ENCODE measurements at places on chromosomes 1 and 21.

DNA sequence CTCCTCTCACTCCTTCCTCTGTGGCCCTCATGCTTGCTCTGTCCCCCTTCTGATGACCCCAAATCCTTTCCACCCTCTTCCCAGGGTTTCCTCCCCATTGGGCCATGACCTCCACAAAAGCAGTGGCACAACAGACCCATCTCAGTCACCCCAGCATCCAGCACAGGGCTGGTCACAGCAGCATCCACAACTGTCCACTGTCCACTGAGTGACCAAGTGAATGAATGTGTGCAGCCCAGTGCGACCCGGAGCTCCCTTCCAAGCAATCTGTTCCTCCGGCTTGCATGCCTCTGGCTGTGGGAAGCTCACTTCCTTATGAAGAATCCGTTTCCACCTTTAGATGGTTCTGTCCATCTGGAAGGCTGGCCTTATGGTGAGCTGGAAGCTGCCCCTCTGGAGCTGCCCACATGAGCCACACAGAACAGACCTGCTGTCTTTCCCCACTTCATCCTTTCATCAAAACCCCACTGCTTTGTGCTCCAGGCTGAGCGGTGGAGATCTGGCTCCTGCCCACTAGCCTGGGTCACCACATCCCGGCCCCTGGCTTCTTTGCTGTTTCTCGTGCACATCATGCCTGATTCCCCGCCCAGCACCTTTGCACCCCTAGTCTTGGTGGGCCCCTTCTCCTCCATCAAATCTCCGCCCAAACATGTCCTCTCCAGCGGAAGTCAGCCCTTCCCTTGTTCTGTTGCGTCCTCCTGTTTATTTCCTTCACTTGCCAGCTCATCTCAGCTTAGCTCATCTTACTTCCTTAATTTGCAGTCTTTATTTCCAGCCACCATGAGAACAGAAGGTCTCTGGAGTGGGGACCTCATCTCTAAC is 56.4 kb downstream of the EDN2 start:
- no peak for DNase-seq

- no peak for DNase-seq
Measured at GRCh38 chr1:184027826-184028695, 9.5 kb downstream of the COLGALT2 start.

DNA sequence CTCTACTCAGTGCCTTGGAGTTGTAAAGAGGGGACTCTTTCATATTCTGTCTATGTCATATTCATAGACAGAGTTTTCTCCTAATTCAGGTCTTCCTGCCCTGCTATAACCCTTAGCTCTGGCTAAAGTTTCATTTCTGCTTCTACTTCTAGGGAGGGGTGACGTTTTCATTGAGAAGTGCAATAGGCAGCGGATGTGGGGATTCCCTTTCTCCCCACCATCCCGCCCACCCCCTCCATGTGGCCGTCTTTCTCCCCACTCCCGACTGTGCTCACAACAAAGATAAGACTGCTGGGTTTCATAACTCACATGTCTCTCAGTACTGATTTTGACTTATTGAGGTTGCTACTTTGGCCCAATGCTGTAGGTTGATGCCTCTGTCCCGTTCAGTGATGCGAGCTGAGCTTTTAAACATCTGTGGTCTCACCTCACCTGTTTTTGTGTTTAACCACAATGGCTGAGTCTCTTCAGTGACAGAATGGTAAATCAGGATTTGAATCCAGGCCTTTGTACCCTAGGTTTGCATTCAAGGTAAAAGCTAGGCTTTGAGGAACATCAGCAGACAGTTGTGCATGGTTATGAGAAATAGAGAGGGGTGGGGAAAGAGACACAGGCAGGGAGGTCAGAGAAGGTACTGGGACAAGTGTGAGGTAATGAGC is 7.8 kb upstream of the KIF14 start:
- DNase-seq = no peak

DNA sequence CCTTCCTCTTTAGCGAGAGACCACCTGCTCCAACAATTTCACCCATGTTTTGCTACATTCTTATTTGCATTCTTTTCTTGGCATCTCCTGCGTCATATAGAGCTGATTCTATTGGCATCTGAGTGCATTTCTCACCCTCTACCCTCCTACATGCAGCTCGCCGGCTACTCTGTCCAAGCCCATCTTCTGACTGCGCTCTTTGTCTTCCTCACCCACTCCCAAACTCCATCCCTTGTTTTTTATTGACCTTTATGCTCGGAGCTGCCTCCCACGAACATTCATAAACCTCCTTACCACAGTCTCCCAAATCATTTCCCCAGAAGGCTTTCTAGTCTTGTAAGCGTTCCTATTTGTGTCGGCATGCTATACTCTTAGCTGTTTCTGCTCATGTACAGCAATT is 33.6 kb upstream of the FMN2 start:
- DNase-seq = no peak

GRCh38 chr1:93827128-93827527 is 51.9 kb downstream of the DNTTIP2 start:
- DNase-seq = no peak

GRCh38 chr1:222583079-222583478 is 6.7 kb downstream of the TAF1A start:
- DNase-seq = no peak

- no peak for DNase-seq
Measured at GRCh38 chr1:56081173-56081572, 498.2 kb downstream of the PLPP3 start.

DNA sequence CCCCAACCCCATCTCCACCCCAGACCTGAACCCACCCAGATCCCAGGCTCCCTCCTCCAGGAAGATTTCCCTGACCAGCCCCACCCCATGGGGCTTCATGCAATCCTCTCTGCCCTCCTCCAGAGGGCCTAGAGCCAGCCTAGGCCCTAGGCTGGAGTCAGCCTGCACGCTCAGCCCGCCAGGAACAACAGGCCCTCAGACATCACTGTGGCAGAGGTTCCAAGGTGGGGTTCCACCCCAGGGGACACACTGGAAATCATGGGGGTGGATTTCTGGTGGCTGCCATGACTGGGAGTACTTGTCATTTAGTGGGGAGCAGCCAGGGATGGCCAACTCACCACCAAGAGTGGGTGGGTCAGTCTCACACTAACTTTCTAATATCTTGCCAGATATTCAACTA is 122.0 kb downstream of the GLIS1 start:
- no peak for DNase-seq

- DNase-seq = no peak
Measured at GRCh38 chr1:21294266-21294989, 4.2 kb upstream of the ECE1 start.

- no peak for DNase-seq
Measured at GRCh38 chr1:151501474-151501873, 9.7 kb upstream of the CGN start.

DNA sequence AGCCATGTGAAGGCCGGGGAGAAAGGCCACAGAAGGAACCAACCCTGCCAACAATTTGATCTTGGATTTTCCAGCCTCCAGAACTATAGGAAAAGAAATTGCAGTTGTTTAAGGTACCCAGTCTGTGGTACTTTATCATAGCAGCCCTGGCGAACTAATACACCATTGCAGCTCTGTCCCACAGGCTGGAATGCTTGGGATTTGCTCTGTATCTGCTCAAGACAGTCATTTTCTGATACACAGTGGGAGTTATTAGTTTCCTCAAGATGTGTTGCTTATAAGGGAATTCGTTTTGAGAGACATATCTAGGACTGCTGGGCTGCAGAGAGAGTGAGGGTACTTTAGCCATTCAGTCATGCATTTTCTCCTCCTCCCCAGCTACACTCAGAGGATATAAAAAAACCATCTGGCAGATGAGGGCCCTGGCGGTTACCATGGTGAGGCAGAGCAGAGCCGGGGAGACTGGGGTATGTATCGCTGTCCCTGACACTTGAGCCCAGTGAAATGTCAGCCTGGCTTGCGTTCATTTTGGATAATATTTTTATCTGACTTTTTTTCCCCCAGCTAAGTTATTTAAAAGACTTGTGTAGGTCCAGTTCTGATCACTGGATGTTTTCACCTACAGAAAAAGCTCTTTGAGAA is 104.6 kb downstream of the DIRAS3 start:
- DNase-seq = peak; percentile 84

DNA sequence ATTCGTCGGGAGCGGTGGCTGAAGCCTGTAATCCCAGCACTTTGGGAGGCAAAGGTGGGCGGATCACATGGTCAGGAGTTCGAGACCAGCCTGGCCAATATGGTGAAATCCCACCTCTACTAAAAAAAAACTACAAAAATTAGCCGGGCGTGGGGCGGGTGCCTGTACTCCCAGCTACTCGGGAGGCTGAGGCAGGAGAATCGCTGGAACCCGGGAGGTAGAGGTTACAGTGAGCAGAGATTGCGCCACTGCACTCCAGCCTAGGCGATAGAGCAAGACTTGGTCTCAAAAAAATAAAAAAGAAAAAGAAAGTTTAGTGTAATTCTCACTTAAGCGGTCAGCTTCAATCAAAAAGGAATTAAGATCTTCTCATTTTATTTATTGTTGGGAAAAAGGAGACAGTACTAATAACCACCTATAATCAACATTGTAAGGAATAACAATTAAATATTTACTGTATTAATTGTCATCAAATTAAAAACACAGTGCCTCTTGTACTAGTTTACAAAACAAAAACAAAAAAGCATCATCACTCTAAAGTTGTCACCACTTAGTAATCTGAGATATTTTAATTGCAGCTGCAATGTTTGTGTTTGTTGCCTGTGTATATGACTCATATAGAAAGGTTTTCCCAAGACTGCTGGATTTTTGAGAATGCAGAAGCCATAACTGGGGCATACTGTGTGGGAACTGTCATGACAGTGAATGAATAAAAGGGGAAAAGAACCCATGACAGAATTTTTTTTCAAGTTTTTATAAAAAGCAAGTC is 3.7 kb downstream of the FBXO42 start:
- no peak for DNase-seq

GRCh38 chr1:205488074-205488723 is 16.3 kb upstream of the CDK18 start:
- peak; percentile 85 for DNase-seq

GRCh38 chr1:80448081-80448480 is 1352.7 kb upstream of the ADGRL2 start:
- no peak for DNase-seq

DNA sequence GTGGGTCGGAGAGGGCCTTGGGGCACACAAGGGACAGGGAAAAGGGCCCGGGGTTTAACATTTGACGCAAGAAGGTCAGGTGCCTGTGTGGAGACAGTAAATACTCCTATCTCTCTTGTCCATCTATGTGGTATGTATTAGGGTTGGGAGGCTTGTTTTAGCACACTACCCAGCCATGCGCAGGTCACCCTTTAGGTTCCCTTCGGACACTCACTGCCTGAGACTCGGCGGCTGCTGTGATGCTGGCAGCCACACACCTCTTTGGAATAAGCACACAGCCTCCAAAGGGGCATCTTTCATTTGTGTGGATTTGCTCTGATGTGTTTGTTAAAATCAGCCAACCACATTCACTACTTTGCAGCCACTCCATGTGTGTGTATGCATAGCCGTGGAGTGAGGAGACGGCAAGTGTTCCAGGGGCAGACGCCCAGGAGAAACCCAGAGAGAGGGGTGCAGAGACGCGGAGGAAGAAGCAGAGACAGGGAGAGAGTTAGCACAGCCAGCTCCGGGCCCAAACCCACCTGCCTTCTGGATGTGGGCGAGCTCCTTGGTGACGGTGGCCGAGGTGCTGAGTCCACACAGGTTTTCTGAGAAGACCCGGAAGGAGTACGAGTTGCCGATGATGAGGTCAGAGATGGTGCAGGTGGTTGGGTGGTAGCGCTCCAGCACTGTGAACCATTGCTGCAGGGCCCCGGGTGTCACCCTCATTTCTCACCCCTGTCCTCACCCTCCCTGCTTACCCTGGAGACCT is 5.7 kb downstream of the MYBPH start:
- DNase-seq = no peak

GRCh38 chr1:214290424-214291037 is 9.6 kb downstream of the SMYD2 start:
- DNase-seq = no peak

- no peak for DNase-seq
Measured at GRCh38 chr1:40653851-40654537, 11.5 kb downstream of the RIMS3 start.

DNA sequence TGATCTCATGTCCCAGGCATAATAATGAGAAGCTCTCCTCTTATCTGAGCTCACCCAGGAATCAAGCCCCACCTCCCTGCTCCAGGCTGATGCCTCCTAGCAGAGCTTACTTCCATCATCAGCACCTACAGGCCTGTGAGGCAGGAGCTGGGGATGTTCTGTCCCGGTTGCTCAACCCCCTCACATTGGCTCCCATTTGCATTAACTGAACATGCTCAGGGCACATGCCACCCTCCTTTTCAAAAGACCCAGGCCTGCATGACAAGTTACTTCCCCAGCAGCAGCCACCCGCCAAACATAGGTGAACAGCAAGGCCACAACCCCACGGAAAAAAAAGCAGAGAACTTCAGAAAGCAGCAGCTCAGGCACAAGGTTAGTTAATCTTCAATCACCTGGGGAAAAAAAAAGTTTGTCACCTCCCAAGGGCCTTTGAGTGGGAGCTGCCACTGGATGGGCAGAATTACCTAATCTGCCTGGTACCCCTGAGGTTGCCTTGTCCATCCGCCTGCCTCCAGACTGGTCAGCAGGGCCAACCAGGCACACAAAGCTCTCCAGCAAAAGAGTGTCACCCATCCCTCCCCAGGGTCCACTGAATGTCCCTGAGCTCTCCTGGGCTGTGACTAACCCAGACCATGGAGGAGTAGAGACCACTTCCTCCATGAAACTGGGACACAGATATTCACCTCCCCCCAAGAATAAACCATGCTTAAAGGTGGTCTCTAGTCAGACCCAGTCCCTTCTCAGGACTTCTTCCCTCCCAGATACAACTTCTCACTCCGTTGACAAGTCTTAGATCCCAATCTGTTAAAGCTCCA is 4.4 kb downstream of the KCNN3 start:
- no peak for DNase-seq

DNA sequence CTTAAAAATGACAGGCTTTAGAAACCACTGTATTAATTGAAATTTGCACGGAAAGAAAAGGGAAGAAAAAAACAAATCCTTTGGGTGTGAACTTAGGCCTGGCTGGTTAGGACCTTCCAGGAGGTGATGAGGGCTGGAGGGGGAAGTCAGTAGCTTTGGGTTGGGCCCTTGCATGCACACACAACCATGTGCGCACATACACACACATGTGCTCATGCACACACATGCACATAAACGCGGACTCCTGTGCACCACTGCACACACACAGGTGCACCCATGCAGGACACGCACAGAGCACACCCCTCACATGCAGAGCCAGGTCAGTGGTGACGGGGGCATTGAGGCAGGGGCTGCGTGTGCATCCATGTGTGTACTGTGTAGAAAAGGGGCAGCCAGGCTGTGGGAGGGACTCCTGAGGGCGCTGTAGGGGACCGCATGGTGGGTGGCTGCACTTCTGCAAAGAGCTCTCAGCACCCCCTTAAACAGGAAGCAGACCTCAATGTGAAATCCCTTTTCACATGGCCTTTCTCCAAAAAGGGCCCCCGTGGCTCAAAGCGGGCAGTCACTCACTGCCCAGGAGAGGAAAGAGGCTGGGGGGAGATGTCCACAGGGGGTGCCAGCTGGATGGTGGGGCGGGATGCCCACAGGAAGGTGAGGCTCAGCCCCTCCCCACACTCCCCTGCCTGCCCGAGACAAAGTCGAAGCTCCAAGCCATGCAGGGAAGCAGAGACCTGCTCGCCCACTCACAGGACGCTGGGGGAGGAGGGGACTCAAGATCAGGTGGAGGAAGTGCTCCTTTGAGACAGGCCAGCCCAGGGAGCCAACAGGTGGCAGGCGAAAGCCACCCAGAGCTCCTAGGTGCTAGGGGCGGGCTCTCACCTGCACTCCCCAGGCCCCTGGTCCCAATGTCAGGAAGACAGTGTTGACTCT is 95.2 kb downstream of the ITPKB start:
- DNase-seq = no peak

All from WERI-Rb-1 (cell line).